ENCODE measurements at places on chromosomes 6 and 20.

DNA sequence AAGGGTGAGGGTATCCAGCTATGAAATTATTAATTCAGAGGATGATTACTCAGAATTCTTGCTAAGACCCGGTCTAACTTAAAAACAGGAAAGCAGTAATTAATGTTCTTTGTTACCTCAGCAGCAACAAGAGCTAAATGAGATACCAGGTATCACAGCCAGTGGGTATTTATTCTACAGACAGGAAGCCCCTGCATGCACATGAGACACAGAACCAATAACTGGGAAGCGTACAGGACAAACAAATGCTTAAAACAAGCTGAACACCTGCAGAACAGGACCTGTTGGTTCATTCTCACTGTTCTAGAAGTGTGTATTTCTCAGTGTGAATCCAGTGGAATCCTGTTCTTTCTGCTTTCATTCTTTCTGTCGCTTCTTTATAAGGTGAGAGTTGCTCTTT lies 30.9 kb downstream of the SCML4 start:
- no peak for DNase-seq

DNA sequence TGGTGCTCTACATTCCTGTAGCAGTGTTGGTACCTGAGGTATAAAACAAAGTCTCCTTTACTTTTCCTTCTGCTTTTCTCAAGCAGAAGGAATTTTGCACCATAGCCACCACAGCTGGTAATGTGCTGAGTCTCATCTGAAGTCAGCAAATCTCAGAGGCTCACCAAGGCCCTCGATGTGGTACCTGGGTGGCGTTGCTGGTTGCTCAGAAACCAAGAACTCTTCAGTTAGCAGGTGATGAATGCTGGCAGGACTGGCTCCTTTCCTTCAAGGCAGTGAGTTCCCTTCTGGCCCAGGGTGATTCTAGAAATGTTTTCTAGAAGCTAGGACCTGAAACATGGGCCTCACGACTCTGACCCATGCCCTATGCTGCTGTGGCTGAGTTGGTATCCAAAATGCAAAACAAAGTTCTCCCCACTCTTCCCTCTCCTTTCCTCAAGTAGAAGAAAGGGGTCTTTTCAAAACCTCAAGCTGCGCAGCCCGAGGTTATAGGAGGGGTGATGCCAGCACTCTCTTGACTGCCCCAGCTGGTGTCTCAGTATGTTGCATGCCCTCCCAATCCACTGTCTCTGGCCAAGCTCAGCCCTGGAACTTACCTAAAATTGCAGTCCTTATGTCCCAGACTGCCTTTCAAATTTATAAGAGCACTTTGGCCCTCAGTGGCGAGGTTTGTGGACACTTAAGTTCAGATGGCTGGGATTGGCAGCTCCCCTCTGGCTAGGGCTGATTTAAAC lies 592.3 kb downstream of the FRK start:
- DNase-seq, result no peak

GRCh38 chr20:19317237-19318069 lies 105.0 kb downstream of the SLC24A3 start:
- DNase-seq, result no peak

DNA sequence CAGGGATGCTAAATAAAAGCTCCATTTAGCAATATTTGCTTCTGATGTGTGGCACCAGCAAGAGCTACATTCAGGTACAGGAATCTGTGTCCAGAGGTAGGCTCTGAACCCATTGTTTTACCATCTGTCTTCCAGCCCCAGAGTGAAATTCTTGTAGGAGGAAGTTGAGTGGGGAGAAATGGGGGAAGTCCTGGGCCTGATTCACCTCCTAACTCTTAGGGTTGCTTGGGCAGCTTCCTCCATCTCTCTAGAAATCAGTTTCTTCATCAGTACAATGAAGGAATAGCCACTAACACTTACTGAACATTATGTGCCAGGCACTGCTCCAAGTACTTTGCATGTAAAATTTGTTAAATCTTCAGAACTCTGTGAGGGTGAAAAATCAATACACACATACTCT lies 35.1 kb upstream of the TSPYL1 start:
- DNase-seq, result no peak

DNA sequence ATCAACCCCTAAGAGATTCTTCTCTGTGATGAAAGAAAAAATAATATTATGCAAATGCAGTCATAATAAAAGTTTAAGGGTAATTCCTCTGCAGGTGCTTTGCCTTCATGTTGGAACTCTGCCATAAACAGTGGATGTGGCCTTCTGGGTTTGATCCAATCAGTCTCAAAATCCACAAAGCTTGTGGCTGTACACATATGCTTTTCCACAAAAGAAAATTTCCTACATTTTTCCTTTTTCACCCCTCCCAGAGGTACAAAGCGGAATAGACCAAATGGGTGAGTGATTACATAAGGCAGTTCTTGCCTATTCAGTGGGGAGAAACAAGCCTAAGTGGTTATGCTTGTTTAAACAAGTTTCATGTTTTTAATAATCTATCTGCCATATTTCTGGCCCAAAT lies 16.7 kb downstream of the CALHM5 start:
- DNase-seq, result no peak

- no peak for DNase-seq
Measured at GRCh38 chr6:150261997-150262697, 106.7 kb upstream of the IYD start.

DNA sequence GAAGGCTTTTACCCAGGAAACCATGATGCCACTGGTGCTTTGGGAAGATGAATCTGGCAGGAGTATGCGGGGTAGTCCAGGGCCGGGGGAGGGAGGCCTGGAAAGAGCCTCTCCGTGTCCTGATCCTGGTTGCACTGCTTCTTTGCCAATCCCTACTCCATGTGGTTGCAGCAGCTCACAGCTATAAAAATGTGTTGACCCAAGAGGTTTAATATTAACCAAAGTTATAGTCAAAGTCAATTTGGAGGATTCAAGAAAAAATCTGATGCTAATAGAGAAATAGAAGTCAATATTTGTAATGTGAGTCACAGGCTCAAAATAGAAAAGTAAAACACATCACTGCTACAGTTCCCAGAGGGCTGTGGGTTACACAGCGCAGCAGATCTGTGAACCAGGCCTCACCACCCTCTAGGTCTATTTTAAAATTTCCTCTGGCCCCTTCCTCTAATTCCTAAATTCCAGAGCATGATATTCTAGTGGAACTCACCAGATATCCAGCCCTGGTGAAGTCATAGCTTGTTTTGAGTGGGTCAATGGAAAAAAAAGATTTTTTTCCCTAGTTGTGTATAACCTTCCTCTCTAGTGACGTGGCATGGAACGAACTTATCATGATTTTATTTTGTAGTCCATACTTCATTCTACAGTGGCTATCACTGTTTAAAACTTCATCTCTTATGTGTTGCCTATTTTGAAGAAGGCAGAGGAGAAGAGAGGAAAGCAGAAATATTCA lies 63.2 kb upstream of the BMP2 start:
- DNase-seq, result no peak

- no peak for DNase-seq
Measured at GRCh38 chr6:150238336-150238741, 95.5 kb downstream of the PPP1R14C start.

DNA sequence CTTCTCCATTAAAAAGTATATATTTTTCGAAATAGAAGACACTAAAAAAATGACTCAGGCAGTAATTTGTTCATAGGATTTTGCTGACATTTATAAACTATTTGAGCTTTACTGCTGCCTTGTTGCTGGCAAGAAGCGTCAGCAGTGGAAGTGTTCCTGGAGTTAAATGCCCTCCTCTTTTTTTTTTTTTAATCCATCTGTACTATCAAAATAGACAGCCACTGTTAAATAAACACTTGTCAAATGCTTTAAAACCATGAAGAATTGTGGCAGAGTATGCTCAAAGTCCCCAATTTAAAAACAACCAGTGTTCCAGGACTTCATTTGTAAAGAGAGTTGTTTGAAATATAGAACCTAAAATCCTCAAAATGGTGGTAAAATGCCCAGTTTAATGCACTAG lies 253.8 kb downstream of the NKAIN2 start:
- DNase-seq, result no peak

DNA sequence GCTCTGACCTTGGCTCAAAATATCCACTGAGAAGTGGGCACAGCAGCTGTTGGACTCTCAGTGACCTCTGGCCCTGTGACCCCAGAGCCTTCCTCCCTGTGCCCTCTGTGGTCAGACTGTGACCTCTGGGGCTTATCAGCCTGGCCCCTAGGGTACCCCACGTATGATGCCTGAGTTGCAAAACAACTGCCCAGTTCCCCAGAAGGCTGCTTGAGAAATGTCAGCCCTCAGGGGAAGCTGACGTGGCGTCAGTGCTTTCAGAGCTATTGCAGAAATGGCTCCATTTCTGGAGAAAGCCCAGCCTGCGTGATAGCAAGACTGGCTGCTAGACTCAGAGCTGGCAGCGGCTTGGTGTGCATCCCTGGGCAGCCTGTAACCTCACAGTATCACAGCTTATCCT lies 31.5 kb upstream of the TGM2 start:
- no peak for DNase-seq

DNA sequence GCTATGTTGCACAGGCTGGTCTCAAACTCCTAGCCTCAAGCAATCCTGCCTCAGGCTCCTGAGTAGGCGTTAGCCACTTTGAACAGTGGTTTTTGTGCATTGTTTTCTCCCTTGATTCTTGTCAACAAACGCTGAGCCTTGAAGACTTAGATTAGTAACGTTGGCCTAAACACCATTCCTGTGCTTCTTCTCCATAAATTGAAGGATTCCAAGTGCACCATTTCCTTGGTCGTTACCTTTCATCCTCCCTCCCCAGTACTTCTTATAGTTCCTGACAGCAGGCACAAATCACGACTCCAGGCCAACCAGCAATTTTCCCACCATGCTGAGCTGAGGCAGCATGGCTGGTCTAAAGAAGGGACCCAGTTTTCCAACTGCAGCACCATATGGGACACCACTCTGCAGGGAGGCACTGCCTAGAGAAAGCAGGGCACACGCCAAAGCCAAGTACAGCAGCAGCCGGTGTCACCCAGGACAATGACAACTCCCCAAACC lies 8.9 kb downstream of the RPS10 start:
- no peak for DNase-seq

DNA sequence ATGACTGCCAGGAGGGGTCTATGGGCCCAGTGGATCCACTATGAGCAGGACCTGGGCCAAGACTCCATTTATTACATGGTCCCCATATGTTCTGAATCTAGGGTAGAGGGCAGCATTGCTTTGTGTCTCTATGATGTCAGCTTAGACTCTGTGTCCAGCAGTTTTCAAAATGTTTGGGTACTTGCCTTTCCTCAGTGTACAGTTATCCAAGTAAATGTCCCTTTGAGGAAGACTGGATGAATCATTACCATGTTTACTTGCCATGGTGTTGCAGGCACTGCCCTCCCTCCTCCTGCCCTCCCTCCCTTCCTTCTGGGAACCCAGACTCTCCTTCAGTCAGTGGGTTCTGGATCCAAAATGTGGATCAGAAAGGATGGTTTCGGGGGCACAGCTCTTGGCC lies 108.6 kb downstream of the NRN1 start:
- no peak for DNase-seq

DNA sequence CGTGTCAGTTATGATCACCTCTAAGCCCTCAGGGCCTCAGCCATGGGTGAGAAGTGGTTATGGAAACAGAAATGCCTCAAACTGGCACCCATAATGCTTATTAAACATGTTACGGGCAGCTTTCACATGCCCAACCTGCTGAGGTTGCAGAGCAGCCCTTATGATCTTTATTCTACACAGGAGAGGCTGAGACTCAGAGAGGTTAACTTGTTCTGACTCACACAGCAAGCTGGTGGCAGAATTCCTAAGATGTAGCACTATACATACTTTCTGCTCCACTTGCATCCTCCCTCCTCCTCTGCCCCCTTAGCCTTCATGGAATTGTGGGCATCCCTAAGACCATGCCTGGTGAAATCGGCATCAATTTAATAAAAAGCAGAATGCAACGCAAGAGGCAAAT lies 34.7 kb upstream of the IGF2R start:
- no peak for DNase-seq
